Astrocyte (in vitro differentiated cells and primary cell): ENCODE measurements at places on chromosomes 1 and 21. TPM values are rescaled to one million over a fixed set of nuclear protein-coding genes. Genes with fewer than 3 reads are reported as not detected.

The SLAMF1 gene
- total RNA-seq = not detected in 2 replicates

The SMIM11 gene
- 1.6 and 6.2 TPM in 2 replicates for total RNA-seq

The KPRP gene
- total RNA-seq = not detected in 2 replicates

The ADAMTS5 gene
- 8.6 and 14.1 TPM in 2 replicates for total RNA-seq

The LCE2A gene
- total RNA-seq = not detected in 2 replicates

The DIRAS3 gene
- total RNA-seq = 0.52 and 1.3 TPM in 2 replicates

The PAQR7 gene
- total RNA-seq = 14.5 and 15.1 TPM in 2 replicates

The UBE2U gene
- total RNA-seq = not detected in 2 replicates

The SLX9 gene
- total RNA-seq = 26.0 and 38.8 TPM in 2 replicates

- no peak for DNase-seq
- no peaks in the 10 kb centered on the region for H3K36me3 ChIP-seq
- H3K4me3 ChIP-seq = no peak overlapping the region
- peaks cover 46% of the 10 kb centered on the region for H3K4me1 ChIP-seq
- no peaks in the 10 kb centered on the region for H3K27me3 ChIP-seq
- no peak overlapping the region for H3K27ac ChIP-seq
These were observed 71.4 kb downstream of the MRPL37 start for GRCh38 chr1:54271341-54271740.

DNA sequence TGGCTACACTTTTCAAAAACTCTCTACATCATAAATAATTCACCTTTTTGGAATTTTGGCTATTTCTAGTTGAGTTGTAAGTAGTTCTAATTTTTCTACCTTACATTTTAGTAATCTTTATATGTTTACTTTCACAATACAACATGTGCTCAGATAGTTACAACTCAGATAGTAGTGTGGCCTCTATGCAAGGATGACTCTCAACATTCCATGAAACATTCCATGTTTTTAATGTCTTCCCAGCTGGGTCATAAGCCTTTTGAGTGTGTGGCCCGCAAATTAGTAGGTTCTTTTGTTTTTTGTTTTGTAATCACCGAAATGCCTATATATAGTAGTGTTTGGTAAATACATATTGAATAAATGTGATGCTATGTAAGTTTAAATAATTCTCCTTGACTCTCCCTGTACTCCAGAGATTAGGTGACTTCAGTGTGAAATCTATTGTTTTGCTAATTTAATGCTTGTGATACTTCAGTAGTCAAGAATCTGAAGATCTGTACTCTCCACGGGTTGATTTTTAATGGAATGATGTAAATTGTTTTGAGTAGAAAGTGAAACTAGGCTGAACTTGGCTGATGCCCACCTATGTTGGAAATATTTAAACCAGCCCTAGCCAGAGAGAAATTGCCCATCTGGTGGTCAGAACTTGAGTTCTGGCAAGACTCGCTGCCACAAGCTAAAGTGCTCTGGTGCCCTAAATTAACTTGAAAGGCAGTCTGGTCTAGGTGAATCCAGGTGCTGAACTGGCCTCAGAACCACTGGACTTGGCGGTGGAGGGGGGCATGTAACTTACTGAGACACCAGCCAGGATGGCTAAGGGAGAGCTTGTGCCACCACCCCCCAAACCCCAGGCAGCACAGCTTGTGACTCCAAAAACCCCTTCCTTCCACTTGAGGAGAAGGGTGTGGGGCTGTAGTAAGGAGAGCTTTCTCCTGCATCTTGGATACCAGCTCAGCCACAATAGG, 165.6 kb downstream of the USP25 start:
- H3K27ac ChIP-seq = no peak overlapping the region
- no peaks in the 10 kb centered on the region for H3K27me3 ChIP-seq
- DNase-seq = peak; percentile 17
- H3K4me3 ChIP-seq = no peak overlapping the region
- no peaks in the 10 kb centered on the region for H3K4me1 ChIP-seq

GRCh38 chr1:220796530-220796929, 9.8 kb downstream of the MTARC1 start:
- DNase-seq = no peak
- H3K27ac ChIP-seq = no peak overlapping the region
- no peaks in the 10 kb centered on the region for H3K27me3 ChIP-seq
- H3K36me3 ChIP-seq = no peaks in the 10 kb centered on the region

DNA sequence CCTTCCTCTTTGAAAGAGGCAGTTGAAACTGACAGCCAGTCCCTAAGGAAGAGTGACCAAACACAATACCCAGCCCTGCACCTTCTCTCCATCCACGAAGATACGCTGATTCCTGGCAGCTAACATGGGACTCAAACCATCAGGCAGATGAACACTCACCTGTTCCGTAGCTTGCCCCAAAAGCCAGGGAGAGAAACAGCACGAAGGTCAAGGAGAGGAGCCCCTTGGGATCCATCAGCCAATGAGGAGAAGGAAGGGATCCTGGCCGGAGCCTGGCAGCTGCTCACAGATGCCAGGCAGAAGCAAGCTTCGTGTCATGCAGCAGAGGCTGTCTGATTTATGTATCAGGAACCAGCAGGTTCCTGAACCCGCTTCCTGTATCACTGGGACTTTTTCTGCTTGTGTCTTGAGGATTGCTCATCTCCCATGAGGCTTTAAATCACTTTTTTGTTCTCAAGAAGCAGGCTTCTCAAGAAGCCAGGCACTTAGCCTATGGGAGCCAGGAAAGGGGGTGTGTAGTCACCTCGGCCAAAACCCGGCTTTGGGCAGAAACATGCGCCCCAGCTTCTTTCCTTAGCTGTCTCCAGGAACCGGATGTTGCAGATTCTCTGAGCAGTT, at the start of gene SLAMF1:
Gene SLAMF1, minus strand, starts transcription at position 334 of the 618 bp plus-strand sequence. Its CDS starts 99 bp downstream, at position 235.
- H3K27me3 ChIP-seq = no peaks in the 10 kb centered on the region
- H3K4me3 ChIP-seq = no peak within 1 kb of the TSS
- no peaks in the 10 kb centered on the region for H3K4me1 ChIP-seq
- H3K36me3 ChIP-seq = no peaks in the 10 kb centered on the region
- H3K27ac ChIP-seq = no peak within 1 kb of the TSS

GRCh38 chr1:218735436-218736032, 390.4 kb downstream of the TGFB2 start:
- peak; percentile 92 for DNase-seq
- peaks cover 13% of the 10 kb centered on the region for H3K4me1 ChIP-seq

- no peaks in the 10 kb centered on the region for H3K4me1 ChIP-seq
- H3K27ac ChIP-seq = no peak overlapping the region
- no peak for DNase-seq
- no peaks in the 10 kb centered on the region for H3K36me3 ChIP-seq
- H3K27me3 ChIP-seq = no peaks in the 10 kb centered on the region
These were observed 53.0 kb downstream of the RGS2 start for GRCh38 chr1:192861860-192862259.

GRCh38 chr21:28627691-28628090, 365.0 kb downstream of the LTN1 start:
- H3K4me1 ChIP-seq = peaks cover 4% of the 10 kb centered on the region
- no peak for DNase-seq
- H3K27ac ChIP-seq = no peak overlapping the region
- H3K27me3 ChIP-seq = no peaks in the 10 kb centered on the region
- H3K36me3 ChIP-seq = no peaks in the 10 kb centered on the region

DNA sequence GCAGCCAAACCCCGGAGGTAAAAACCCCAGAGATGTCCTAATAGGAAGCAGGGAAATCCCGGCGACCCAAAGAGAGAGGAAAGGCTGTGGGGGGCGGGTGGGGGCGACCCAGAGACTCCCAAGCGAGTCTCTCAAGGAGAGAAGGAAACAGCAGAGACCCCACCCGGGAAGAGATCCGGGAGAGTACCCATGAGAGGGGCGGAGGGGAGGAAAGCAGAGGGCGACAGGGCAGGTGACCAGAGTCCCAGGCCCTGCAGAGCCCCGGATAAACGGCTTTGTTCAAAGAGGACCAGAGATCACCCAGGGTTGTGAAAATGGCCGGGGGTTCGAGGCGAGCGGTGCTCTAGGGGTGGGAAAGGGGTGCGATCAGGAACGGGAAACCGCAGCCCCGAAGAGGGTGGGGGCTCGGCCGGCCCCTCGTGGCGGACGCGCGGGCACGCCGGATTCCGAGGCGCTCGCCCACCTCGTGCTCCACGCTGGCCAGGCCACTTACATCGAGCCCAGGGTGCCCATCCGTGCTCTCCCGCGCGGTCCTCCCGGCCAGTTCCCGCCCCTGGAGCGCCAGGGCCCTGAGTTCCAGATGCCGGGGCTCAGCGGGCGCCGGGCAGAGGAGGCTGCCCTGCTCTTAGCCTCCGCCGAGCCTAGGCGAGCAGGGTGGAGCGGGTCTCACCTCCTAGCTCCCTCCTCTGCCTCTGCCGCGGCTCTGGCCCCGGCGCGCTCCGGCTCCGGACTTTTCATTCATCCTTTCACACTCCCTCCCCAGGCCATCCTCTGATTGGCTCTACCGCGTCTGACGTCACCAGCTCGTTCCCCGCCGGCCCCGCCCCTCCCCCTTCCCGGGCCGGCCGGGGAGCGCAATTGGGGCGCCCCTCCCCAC, 52.3 kb downstream of the RHBG start:
- peaks cover 15% of the 10 kb centered on the region for H3K4me1 ChIP-seq
- H3K27ac ChIP-seq = no peak overlapping the region
- peaks cover 96% of the 10 kb centered on the region for H3K27me3 ChIP-seq
- H3K4me3 ChIP-seq = peak overlapping the region; percentile 28
- no peaks in the 10 kb centered on the region for H3K36me3 ChIP-seq

- no peak overlapping the region for H3K27ac ChIP-seq
- no peak overlapping the region for H3K4me3 ChIP-seq
- H3K27me3 ChIP-seq = no peaks in the 10 kb centered on the region
- no peak for DNase-seq
- peaks cover 20% of the 10 kb centered on the region for H3K4me1 ChIP-seq
These were observed 70.3 kb downstream of the OLFML2B start for GRCh38 chr1:161953256-161953920.

DNA sequence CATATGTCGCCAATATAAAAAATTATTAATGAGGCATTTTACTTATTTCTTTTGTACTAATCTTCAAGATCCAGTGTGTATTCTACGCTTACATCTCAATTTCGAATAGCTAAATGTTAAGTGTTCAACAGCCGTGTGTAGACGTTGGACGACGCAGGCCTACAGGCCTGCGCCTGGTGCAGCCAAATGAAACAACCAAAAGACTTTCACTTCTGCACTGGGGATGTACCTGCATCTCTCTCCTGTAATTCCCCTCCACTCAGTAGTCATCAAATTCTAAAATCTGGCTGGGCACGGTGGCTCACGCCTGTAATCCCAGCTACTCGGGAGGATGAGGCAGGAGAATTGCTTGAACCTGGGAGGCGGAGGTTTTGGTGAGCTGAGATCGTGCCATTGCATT, 76.8 kb upstream of the HNRNPU start:
- no peaks in the 10 kb centered on the region for H3K36me3 ChIP-seq
- H3K27me3 ChIP-seq = no peaks in the 10 kb centered on the region
- no peak for DNase-seq

- H3K4me1 ChIP-seq = peaks cover 47% of the 10 kb centered on the region
- H3K36me3 ChIP-seq = no peaks in the 10 kb centered on the region
- H3K27me3 ChIP-seq = no peaks in the 10 kb centered on the region
- no peak for DNase-seq
These were observed 141.3 kb downstream of the ZZZ3 start for GRCh38 chr1:77541162-77541545.

GRCh38 chr1:27542463-27543273, 52.7 kb upstream of the WASF2 start:
- H3K27me3 ChIP-seq = no peaks in the 10 kb centered on the region
- H3K4me3 ChIP-seq = no peak overlapping the region
- H3K4me1 ChIP-seq = peaks cover 57% of the 10 kb centered on the region
- peak overlapping the region; percentile 71 for H3K27ac ChIP-seq
- H3K36me3 ChIP-seq = no peaks in the 10 kb centered on the region

DNA sequence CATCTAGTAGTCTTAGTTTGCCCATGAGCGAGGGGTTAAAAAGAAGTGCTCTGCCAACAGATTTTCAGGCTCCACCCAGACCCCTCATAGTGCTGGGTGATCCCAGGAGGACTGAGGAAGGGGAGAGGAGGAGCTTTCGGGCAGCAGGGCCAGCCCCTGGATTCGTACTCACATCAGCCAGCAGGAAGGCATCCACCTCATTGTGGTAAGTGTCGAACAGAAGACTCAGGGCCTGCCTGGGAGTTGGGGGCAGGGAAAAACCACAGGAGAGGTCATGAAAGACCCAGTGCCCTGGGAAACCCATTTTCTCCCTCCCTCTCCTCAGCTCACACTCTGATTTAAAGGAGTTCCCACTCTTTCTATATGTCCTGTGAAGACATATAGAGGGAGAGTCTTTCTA, 34.9 kb downstream of the PIK3C2B start:
- no peaks in the 10 kb centered on the region for H3K4me1 ChIP-seq
- no peak for DNase-seq
- no peak overlapping the region for H3K27ac ChIP-seq
- peaks cover 3% of the 10 kb centered on the region for H3K27me3 ChIP-seq

DNA sequence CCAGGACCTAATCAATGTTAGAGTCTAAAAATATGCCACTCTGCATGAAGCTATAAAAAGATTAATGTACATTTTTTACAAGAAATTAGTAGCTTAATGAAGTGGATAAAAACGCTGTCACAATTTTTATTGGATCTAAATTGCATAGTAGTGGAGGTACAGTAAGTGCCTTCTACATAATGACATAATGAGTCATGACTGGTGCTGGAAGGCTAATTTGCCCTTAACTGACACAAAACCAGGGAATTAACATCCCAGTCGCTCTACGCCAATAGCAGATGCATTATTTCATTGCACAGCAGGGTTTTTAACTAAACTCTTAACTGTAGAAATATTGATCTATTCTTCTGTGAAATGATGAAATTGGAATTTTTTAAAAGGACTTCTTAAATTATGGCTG, 33.3 kb downstream of the RRAGC start:
- DNase-seq = no peak
- no peak overlapping the region for H3K4me3 ChIP-seq
- peaks cover 13% of the 10 kb centered on the region for H3K27me3 ChIP-seq
- no peaks in the 10 kb centered on the region for H3K36me3 ChIP-seq
- H3K4me1 ChIP-seq = no peaks in the 10 kb centered on the region

GRCh38 chr21:31354604-31355443, 10.8 kb upstream of the TIAM1 start:
- peaks cover 5% of the 10 kb centered on the region for H3K27me3 ChIP-seq
- no peaks in the 10 kb centered on the region for H3K36me3 ChIP-seq
- DNase-seq = peak; percentile 98
- H3K4me1 ChIP-seq = peaks cover 22% of the 10 kb centered on the region
- H3K27ac ChIP-seq = peak overlapping the region; percentile 78

DNA sequence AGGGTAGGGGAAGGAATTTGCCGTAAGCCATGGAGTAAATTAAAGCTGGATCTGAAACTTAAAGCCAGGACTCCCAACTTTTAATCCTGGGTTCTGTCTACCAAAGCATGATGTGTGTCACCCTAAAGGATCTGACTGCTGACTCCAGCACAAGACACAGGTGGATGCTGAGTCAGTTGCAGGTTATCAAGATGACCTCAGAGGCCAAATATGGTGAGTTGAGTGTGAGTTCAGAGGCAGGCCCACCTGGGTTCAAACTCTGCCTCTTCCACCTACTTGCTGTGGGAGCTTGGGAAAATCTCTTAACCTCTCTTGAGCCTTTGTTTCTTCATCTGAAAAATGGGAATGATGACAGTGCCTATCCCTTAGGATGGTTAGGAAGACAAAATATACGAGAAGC, 16.7 kb upstream of the LDLRAP1 start:
- H3K36me3 ChIP-seq = no peaks in the 10 kb centered on the region
- no peak overlapping the region for H3K4me3 ChIP-seq
- no peaks in the 10 kb centered on the region for H3K4me1 ChIP-seq
- peaks cover 10% of the 10 kb centered on the region for H3K27me3 ChIP-seq
